Vagina (tissue), 2 donors: ENCODE measurements at places on chromosomes 4 and X.

DNA sequence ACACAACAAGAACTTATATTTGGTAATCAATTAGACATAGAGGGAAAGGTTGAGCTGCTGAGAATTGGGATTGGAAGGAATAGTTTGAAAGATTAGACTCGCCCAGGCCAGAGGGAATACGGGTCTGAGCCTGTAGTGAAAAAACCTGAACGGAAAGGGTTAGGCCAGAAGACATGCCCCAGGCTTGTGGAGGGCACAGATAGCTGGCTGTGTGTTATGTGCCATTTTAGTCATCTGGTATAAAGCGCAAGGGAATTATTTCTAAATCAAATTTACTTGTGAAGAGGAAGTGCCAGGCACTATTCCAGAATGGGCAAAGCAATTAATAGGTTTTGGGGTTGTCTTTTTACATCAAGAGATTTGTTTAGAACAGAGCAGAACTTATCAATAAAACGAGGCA, 187.5 kb upstream of the ANKRD50 start:
- no peak for DNase-seq

- DNase-seq: no peak
These were observed 27.5 kb downstream of the CCDC149 start for GRCh38 chr4:24885342-24885741.

DNA sequence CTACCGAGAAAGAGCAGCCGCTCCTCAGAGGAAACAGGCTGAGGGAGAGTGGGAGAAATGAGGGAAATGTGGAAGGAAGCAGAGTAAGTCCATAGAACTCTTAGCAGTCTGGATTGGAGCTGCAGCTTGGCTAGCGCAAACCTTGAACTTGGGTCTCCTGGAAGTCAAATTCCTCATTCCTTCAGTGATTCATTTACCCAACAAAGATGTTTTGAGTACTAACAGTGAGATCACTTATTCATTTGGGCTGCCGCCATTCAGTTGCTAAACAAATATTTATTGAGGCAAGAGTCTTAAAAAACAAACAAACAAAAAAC, 51.5 kb downstream of the SEL1L3 start:
- no peak for DNase-seq

- no peak for DNase-seq
These were observed 662.5 kb downstream of the RAPGEF2 start for GRCh38 chr4:159765382-159765781.

GRCh38 chrX:108224727-108225621, 133.4 kb downstream of the ATG4A start:
- no peak for DNase-seq

DNA sequence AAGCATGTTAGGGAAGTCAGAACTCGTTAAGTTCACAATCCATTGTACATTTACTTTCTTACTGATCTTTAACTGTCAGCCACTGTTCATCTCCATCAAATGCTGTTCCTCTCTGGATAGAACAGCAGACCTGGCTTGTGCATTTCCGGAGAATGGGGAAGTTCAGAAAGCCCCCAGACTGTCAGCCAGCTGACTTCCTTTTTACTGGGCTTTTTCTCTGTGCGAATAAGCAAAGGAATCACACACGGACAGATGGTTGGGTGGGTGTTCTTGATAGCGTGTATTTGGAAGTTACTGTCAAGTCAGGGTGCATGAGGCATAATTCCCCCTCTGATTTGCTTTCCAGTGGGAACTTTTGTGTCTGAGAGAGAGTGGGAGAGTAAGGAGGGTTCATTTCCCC, 56.8 kb downstream of the TSPAN7 start:
- no peak for DNase-seq

- no peak for DNase-seq
These were observed 28.7 kb downstream of the ARAP2 start for GRCh38 chr4:36215627-36216026.

GRCh38 chr4:25842229-25842845, 20.5 kb downstream of the SEL1L3 start:
- no peak for DNase-seq

GRCh38 chrX:21911481-21911880, 29.0 kb upstream of the SMS start:
- DNase-seq: no peak

DNA sequence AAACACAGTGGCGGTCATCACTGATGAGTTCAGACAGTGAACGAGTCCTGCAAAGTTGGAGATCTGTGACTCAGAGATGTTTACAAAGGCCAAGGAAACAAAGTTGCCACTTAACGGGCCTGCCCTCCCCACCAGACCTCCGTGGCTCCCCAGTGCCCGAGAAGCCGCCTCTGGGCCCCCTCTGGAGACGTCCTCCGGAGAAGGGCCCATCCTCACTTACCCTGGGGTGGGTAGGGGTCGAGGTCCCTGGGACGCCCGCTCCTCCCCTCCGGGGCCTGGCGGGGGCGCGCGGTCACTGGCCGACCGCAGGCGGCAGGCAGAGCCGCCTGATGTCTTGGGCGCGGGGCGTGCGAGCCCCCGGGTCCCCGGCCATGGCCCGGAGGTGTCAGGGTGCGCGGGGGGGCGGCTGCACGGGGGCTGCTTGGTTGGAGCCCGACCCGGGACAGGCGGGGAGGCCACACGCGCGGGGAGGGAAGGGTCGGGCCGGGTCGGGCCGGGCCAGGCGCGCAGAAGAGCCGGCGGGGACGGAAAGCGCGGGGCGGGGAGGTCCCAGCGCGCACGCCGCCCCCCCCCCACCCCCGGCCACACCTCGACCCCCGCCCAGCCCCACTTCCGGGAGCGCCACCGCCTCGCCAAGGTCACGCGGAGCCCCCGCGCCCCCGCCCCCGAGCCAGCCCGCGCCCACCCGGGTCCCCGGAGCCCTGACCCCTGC, 529 bp downstream of the DHRSX start:
- DNase-seq: no peak

- DNase-seq: no peak
These were observed 32.0 kb upstream of the MGST2 start for GRCh38 chr4:139633661-139634060.

DNA sequence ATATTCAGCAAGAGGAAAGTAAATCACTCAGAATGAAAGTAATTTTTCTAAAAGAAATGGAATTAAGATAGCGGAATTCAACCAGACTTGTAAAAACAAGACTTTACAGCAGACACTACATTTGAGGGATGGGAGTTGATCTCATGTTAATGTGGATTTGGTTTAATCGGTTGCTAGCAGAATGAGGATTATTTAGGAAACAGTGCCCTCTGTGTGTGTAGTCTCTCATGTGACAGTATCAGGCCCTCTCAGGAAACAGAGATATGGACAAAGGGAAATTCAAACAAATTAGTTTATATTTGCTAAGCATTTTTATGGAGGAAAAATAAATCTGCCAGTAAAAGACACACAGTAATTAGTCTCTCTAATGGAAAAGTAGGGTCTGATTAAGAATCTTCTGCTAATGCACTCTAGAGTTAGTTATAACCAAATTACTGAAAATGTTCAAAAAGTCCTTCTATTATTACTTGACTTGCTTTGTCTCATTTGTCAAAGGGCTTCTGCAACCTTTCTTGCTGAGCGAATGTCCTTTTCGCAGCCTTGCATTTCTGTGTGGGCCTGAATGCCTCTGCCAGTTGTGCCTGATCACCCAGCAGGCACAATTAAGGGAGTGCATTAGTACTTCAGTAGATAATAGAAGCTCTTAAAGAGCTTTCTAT, 1282.3 kb upstream of the TENM3 start:
- DNase-seq: no peak

GRCh38 chr4:16661813-16662212, 236.6 kb downstream of the LDB2 start:
- DNase-seq: no peak

- DNase-seq: no peak
These were observed 511.8 kb upstream of the ARX start for GRCh38 chrX:25527596-25527995.

- no peak for DNase-seq
These were observed 42.6 kb downstream of the CLDN34 start for GRCh38 chrX:10009741-10010140.

GRCh38 chr4:169791527-169792156, 33.9 kb upstream of the HPF1 start:
- DNase-seq: no peak

DNA sequence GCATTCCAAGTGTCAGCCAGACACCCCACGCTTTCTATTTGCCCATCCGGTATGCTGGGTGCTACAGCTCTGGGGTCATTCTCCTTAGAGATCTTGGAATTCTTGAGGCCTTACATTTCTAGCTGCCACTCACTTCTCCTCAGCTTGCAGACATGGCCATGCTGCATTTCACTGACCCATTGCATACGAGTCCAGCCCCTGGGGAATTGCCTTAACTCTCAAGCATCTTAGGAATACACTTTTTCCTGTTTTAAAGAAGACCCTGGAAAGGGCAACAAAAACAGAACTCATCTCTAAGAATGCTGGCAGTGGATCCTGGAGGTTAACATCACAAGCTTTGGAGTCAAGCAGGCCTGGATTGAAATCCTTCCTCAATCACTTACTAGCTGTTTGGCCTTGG, 122.0 kb upstream of the LNX1 start:
- DNase-seq: no peak

GRCh38 chr4:10085828-10086505, 30.6 kb downstream of the WDR1 start:
- DNase-seq: no peak

DNA sequence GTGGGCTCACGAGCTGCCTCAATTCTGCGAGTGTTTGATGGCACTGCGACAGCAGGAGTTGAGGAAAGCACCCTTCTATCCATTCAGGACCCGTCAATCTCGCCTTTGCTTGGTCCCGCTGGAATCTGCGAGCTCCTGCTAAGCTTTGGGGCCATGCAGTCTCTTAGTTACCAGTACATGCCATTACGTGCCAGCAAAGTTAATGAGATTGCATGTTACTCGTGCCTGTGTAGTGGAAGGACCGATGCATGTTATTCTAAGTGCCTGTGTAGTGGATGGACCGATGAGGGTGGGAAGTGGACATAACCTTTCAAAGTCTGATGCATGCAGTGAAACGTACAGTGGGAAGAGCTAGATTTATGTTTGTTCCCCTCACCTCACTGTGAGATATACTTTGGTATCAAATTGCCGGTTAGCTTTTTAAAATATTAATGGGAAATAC, 569 bp downstream of the RPS3A start:
- no peak for DNase-seq

GRCh38 chr4:74282926-74283325, 25.3 kb upstream of the EPGN start:
- no peak for DNase-seq

DNA sequence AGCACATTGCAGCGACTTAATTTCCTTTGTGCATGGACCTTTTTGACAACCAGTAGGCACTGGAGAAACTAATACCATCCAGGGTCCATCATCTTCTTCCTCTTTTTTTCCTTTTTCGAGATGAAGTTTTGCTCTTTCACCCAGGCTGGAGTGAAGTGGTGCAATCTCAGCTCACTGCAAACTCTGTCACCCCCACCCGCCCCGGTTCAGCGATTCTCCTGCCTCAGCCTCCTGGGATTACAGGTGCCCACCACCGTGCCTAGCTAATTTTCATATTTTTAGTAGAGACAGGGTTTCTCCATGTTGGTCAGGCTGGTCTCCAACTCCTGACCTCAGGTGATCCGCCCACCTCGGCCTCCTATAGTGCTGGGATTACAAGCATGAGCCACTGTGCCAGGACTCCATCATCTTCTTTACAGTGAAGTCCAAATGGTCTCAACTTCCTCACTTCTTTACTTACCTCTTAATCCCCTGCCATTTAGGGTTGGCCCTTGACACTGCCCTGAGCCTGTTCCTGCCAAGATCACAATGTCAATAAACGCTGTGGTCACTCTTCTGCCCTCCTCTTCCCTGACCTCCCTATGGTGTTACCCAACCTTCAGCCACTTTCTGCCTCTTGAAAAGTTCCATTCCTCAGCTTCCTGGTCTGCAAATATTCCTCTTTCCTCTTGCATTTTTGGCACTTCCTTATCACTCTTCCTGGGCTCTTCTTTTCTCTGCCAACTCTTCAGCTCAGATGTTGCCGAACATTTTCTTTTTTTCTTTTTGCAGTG, 119.8 kb upstream of the SLC34A2 start:
- DNase-seq: no peak

DNA sequence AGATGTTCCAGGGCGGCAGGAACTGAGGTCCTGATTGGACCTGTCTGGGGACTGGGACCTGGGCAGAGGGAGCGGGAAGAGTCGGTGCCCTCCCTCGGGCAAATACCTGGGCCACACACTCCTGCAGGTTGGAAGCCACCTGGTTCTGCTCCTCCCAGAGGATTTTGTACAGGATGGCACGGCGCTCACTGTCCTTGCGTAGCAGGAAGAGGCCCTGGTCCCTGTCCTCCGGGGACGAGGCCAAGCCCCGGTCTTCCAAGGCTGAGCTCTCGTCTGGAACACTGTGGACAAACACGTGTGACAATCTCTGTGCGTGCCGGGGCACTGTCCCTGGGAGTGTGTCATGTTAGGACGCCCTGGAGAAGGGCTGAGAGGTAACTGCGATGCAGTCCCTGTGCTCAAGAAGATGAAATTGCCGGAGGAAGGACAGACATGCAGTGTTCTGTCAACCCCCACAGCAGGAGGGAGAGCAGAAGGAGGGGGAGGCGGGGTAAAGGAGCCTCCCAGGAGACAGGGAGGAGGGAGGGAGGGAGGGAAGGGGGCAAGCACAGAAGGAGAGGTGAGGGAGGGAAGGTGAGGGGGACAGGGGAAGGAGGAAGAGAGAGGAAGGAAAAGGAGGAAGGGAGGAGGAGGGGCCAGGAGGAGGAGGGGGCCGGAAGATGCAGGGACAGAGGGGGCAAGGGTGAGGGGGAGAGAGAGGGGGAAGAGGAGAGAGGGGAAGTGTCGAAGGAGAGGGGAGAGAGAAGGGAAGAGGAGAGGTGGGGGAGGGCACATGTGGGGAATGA, 29.0 kb downstream of the PDHA1 start:
- DNase-seq: no peak

GRCh38 chr4:143292858-143293257, 43.8 kb upstream of the GAB1 start:
- DNase-seq: no peak

GRCh38 chr4:155582971-155583437, 83.6 kb upstream of the GUCY1A1 start:
- DNase-seq: no peak

DNA sequence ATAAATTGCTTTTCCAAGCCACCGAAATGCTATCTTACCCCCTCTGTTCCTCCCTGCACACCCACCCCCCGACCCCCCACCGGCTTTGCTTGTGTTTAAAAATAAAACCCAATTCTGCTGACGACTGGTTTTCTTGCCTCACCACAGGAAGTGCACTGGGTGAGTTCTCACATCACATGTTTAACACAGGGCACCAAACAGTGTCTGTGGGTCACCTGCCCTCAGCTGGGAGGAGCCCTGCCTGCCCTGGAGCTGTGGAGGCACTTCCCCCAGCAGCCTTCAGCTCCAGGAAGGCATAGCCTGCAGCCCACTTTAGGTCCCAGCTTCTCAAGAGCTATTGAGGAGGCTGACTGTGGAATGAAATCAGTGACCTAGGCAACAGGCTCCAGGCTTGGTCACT, 8.8 kb downstream of the TMEM255A start:
- DNase-seq: no peak

GRCh38 chr4:815464-816146, 10.3 kb downstream of the CPLX1 start:
- DNase-seq: no peak

DNA sequence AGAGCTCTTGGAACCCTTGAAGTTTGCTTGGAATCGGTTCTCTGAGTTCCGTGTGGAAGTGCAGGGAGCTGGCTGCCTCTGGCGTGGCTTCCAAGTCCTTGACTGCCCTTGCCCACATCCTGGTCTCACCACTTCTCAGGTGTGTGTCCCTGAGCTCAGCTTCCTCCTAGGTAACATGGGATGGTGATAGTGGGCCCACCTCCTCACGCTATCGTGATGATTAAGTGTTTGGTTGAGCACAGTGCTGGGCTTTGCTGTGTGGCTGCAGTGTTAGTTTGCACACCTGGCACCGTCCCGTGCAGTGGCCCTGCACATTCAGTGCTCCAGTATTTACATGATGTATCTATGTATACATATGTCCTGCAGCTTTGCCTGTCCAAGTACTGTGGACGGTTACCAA, 81.5 kb downstream of the CLDN34 start:
- DNase-seq: no peak
